ENCODE measurements at places on chromosomes 2 and 18.
A peak's percentile ranks its signal among the peaks of the same experiment; 100 is the strongest.

- no peak for DNase-seq
Observed at GRCh38 chr2:102366406-102367112, 11.0 kb downstream of the IL18R1 start.

- no peak for DNase-seq
Observed at GRCh38 chr2:230765611-230766300, 53.1 kb downstream of the CAB39 start.

DNA sequence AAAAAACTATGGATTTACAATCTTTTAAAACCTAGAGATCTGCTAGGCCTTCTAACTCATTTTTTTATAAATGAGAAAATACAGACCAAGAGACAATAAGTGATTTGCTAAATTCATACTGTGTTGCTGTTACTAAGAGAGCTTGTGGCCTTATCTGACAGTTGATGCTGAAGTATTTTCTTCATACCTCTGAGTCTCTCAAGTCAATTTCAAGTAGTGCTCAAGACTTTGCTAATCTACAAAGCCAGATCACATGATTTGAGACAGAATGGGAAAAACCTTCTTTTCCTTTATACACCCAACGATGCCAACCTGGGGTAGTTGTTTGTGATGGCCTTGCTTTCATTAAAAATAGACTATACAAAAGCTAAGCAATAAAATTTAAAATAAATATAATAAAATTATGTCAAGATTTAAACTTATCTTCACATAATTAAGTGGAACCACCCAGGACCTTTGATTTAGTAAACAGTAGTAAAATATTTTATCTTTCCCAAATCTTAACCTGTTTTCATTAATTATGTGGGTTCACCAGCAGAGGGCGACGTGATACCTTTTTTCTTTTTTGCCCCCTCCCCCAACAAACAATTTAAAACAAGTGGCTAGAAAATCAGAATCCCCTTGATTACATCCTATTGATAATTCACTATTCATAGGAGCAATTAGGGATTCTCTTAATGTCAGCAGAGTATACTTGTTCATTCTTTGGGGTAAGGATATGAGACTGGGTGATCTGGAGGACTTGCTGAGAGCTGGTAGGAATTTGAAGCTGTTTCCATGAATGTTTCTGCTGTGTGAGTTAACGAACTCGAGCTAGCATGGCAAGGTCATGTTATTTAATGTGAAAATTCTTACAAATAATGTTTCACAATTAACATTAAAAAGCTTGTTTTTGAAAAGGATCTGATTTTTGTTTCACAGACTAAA lies 49.6 kb upstream of the SLC5A7 start:
- peak; percentile 6 for DNase-seq

DNA sequence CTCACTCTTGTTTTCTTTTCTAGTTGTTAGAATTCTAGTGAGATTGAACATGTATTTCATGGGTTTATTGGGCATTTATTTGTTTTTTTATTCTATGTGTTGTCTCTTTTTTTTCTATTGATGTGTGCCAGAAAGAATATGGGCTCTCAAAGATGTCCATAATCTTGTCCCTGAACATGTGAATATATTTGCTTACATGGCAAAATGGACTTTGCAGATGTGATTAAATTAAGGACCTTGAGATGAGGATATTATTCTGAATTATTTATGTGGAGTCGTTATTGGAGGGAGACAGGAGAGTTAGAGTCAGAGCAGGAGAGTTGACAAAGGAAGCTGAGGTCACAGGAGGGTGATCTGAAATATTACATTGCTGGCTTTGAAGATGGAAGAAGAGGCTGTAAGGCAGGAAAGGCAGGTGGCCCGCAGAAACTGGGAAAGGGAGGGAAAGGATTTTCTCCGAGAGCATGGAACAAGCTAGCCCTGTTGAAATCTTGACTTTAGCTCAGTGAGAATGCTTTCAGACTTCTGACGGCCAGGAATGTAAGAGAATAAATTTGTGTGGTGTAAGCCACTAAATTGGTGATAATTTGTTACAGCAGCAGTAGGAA lies 82.8 kb downstream of the NABP1 start:
- DNase-seq: no peak

DNA sequence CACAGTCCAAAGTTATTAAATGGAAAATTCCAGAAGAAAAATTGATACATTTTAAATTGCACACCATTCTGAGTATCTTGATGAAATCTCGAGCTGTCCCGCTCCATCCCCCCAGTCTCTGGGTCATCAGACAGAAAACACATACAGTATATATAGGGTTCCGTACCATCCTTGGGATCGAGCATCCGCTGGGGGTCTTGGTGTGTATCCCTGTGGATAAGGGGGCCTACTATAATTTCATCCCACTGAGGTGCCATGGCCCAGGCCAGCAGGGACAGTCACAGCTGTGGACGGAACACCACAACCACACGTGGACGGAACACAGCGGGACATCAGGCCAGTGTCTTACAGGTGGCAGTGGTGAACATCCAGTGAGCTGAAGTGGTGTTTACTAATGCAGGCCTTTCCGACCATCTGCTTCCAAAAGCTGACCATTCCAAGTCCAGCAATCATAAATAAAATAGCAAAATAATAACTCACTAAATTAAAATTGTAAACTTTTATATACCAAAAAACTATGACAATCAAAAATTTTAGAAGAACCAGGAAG lies 14.0 kb downstream of the TWIST2 start:
- no peak for DNase-seq

DNA sequence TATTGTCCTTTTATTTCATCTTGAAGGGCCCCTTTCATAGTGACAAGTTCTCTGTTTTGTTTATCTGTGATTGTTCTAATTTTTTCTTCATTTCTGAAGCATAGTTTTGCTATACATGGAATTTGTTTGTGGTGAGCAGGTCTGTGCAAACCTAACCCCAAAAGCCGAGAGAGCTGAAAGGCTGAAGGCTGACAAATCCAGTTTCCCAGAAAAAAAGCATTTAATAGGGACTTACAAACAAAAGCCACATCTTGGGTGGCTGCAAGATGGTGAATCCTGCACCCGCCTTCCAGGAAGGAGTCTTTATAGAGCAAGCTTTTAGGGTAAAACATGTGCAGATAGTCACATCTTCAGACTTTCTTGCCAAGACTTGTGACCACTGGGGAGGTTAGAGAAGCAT lies 473.4 kb upstream of the TRIB2 start:
- no peak for DNase-seq

GRCh38 chr2:55877087-55877436 lies 46.5 kb downstream of the EFEMP1 start:
- DNase-seq: no peak

- DNase-seq: no peak
Observed at GRCh38 chr2:176418768-176419167, 149.5 kb downstream of the MTX2 start.

- DNase-seq: no peak
Observed at GRCh38 chr18:2969695-2970094, 43.2 kb downstream of the LPIN2 start.

GRCh38 chr2:36352701-36353100 lies 2.9 kb upstream of the CRIM1 start:
- no peak for DNase-seq

All from NCI-H1092 treated with DMSO at 0.1 percent for 48 hours (cell line).